CD14-positive monocyte (primary cell): ENCODE measurements at places on chromosomes 7 and 10.

- no peak for DNase-seq
Observed at GRCh38 chr10:128144547-128144946, 18.3 kb upstream of the MKI67 start.

DNA sequence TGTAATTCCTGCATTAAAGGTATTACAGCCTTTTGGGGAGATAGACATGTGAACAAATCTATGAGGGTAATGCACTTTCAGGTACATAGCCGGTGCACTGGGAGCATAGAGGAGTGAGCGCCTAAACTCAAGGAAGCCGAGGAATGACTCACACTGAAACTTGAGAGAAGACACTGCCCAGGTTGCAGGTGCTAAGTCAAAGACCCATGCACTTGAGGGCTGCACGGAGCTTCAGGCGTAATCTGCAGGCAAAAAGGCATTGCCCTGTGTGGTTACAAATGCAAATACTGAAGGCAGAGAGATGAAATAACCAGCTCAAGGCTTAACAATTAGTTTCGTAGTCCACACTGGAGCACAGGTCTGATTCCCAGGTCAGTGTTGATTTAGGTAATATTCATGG, 51.0 kb upstream of the OSBPL3 start:
- no peak for DNase-seq

DNA sequence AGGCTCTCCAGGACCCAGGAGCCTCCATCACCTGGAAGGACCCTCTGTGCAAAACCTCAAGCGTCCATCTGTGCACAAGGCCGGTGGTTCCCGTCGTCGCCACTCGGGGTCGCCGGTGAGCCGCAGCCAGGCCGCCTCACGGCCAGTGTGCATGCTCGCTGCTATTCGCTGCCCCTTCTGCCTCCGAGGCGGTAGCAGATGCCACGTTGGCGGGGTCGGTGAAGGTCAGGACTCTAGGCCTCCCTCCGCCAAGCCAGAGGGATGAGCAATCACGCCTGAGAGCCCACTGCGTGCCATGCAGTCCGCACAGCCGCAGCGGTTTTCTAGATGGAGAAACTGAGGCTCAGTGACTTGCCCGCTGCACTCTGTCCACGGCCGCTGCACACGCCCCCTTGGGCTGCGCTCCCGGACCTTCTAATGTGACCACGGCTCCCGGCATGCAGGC, 5.7 kb downstream of the UPK3B start:
- DNase-seq: no peak

- DNase-seq: no peak
Observed at GRCh38 chr10:5862360-5862961, 27.2 kb downstream of the ANKRD16 start.

DNA sequence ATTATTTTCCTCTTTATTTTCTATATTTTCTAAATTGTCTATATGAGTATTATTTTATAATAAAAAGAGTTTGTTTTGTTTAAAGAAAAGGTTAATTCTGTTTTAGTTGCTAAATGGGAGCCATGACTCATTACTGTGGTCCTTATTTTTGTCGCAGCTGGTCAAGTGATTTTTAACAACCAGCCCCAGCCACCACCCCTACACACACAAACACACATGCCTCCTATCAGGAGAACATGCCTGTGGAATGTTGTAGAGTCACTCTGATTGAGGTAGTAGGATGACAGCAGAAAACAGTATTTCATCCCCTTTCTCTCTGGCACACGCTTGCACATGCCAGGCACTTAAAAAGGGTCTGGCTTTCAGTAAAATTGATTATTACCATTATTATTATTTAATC, 68.6 kb upstream of the GDF10 start:
- DNase-seq: no peak

GRCh38 chr10:130989670-130990232, 321.8 kb downstream of the TCERG1L start:
- DNase-seq: no peak

DNA sequence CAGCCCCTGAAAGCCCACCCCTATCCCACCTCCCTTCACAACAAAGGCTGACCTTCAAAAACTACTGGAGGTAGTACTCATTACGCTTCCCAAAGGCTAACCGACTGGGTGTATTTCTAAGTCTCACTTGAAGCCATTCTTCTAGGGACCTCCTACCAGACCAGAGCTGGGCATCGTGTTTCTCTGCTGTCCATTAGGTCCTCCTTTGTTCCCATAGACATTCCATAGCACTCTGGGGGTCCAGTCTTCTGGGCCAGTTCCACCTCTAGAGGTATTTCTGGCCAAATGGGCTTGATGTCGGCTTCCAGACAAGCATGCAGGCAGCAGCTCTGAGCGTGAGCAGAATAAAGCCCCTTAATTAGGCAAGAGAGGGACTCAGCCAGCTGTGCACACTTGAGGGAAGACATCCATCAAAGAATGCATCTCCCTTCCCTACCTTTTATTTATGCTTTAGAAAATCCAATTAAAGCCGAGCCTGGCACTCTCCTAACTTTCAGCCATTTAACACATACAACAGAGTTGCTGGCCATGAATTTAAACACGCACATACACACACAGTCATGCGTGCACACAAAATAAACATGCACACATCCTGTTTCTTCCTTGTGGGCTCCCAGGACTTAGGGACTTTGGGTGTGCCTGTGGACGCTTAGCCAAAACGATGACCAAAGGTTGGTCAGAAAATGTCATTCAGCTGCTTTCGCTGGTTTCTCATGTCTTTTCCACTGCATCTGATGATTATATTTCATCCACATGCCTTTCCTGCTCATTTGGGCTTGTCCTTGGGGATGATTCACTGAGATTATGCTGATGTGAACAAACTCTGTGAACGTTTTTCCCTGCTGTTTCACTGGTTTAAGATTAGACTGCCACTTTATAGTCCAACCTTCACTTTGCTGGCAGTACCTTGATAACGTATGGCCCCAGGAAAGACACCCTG, 362.0 kb upstream of the NFE2L3 start:
- DNase-seq: no peak

DNA sequence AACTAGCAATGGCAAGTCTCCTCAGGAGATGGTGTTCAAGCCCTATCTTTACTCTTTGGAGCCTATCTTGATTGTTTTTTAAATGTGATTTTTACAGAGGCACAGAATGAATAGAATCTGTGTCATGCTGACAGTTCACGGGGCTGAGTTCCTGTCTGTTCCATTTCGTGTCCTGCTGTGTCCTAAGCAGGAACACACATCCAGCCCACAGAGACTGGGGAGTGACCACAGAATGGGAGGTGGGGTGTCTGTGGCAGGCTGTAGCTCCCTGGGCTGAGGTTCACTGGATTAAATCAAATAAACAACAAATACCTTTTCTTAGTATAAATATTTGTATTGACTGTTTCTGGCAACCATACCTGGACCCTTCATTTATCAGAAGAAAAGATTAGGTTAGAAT, 73.4 kb upstream of the CARD11 start:
- DNase-seq: no peak

DNA sequence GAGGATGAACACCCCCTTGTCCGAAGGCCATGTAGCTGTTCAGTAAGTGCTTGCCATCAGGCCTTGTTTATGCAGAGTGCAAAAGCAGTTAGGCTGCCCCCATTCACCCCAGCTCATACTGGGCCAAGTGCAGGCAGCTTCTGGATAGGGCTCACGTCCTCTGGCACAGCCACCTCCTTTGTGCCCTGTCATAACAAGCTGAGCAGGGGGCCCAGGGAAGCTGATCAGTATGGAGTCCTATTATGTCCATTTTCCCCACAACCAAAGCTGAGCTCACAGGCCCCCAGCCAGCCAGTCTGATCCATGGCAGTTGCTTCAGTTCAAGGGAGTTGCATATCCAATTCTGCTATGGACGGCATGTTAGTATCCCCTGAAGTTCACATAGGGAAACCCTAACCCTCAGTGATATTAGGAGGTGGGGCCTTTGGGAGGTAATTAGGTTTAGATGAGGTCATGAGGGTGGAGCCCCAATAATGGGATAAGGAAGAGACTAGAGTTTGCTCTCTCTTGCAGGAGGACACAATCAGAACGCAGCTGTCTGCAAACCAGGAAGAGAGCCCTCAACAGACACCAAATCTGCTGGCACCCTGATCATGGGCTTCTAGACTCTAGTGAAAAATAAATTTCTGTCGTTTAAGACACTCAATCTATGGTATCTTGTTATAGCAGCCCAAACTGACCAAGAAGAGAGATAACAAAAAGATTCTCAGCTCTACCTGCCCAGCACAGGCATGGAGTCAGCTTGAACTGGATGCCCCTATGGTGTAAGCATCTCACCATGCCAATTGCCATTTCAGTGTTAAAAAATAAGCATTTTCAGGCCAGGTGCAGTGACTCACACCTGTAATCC, 155.9 kb downstream of the FGFR2 start:
- DNase-seq: no peak

- no peak for DNase-seq
Observed at GRCh38 chr7:91463330-91463729, 199.1 kb downstream of the FZD1 start.

DNA sequence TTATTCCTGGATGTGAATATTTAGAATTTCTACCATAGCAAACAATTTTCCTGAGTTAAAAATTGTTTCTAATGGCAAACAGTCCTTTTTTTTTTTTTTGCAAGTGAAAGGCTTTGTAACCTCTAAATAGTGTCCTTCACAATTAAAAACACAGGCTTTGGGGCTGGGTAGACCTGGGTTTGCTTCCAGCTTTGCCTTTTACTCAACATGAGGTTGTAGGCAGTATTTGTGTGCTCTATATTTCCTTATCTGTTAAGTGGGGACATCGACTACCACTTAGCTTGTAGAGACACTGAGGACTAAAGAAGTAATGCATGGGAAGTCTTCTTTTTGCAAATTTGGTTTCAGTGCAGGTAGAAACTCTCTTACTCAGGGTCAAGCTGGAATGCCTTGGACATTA, 169.4 kb upstream of the GRB10 start:
- no peak for DNase-seq

DNA sequence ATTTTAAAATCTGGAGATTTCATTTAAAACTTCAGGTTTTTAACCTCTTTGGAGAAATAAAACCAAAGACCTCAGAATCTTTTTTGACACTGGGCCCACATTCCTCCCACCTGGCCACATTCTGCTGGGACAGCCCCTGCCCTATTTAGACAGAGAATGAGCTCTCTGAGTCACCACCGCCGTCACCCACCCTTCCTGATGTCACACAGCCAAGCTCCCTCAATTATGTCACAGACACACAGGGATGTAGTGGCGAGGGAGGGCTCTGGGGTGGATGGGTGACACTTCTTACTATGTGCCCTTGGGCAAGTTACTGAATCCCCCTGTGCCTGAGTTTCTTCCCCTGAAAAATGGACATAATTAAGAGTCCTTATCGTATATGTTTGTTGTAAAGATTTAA, 162.6 kb downstream of the RAB11FIP2 start:
- DNase-seq: no peak

DNA sequence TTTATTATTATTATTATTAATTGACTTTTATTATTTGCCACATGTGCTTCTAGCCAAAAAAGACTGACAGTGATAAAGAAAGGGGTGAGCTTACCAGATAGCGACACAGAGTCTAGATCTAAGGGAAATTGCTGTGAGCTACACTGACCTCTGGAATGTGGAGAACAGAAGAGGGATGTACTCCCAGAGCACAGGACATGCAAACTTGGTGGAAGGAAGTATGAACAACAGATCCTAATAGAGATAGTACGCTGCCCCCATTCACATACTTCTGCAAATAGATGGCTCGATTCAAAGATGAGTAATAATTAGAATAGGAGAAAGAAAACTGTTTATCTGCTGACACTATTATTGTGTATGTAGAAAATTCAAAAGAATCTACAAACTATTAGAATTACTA, 109.3 kb upstream of the HPS1 start:
- no peak for DNase-seq

- DNase-seq: no peak
Observed at GRCh38 chr10:102268375-102268888, 23.1 kb downstream of the GBF1 start.
